Stimulated activated CD8-positive, alpha-beta memory T cell treated with anti-CD3 and anti-CD28 coated beads, Interleukin-4, amount 100 ng/mL, for 1 hour (primary cell): ENCODE measurements at places on chromosomes 3 and 15.

DNA sequence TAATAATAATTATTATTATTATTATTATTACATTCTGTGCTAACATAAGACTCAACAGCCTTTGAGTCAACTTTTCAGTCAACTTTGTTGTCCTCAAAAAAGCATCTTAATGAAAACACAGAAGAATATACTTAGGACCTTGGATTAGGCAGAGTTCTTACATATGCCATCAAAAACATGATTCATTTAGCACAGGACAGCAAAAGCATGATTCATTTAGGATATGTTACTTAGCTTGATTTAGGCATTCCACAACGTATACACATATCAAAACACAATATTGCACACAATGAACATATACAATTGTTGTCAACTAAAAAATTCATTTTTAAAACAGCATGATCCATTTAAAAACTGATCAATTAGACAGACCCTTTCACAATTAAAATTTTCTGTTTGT, 213.0 kb downstream of the FMN1 start:
- DNase-seq: no peak

- no peak for DNase-seq
Observed at GRCh38 chr15:60228619-60229018, 169.2 kb downstream of the ANXA2 start.

DNA sequence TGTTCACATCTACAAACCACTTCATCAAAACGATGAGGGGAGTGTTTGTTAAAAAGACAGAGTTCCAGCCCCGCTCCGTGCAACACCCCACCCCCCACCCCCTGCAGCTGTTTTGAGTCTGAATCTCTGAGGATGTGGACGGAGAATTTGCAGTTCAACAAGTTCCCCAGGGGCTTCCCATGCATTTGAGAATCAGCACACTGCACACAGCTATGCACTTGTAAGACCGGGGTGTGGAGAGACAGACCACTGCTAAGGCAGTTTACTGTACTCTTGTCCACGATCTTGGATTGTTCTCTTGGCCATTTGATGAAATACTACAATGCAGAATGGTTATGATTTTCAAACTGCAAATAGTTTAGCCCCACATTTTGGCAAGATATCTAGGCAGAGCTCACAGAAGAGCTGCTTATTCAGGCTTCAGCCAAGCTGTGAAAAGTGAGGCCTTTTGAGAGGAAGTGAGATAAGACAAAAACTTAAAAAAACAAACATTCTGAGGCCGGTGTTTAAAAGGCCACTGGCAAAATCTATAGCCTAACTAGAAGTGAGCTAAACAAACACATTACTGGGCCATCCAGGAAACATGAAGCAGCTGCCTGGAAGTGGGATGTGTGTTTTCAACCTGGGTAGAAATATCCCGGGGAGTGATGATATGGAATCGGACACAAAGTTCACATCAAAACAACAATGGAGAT, 308.2 kb upstream of the ADAMTS9 start:
- DNase-seq: no peak

DNA sequence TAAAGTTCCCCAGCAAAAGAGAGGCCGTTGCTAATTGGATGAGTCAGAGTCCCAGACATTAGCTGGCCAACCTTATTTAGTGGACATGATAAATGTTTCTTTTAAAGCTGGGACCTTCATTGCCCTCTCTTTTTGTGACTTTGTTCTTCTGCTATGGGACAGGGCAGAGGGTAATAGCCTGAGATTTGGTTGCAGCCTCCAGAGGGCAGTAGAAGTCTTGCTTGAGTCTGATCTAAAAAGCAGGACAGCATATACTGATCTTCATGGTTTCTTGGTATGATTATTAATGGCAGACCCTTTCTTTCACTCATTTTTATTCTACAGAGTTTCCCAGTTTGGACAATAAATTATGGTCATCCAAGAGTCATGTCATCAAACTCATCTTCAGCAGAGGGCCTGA, 25.1 kb upstream of the ZKSCAN7 start:
- DNase-seq: no peak

- DNase-seq: no peak
Observed at GRCh38 chr3:165193366-165194254, 2.6 kb downstream of the SLITRK3 start.

DNA sequence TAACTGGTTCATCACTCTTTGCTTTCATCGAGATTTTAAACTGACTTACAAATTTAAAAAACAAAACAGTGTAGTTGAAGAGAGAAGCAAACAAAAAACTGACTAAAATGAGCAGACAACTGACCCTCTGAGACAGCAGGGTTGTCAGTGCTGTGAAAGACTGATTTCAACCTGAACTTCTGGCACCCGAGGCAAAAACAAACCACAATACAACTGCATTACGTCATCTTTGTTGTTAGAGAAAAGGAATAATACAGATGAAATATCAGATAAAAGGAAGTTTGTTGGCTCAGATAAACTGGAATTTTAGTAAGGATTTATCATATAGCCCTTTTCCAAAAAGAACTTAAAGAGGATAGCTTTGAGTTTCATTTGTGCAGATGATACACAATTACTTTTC, 51.1 kb downstream of the PARP15 start:
- DNase-seq: no peak

DNA sequence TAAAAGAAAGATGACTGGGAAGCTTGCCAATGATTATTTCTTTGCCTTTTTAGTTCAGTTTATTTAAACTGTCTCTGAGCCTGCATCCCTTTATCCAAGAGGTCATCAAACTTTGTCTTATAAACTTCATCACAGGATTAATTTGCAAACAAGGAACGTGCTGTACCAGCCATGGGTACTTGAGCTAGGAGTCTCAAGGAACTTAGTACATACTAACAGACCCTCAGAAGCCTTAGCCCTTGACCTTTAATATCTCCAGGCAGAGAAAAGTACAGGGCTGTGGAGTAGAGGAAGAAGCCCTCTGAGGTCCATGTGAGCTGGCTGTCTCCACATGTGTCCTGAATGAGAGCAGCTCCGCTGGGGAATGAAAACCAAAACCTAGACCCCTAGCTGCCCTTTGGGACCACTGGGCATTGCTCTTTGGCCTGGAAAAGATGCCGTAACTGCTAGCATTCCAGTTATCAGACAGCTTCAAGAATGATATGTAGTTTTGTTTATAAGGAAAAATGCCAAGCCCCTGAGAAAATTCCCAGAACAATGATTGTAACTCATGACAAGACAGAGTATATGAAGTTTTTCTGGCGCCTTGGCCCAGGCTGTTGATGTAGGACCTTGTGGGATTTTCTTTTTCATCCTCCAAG, 92.1 kb downstream of the ASB7 start:
- no peak for DNase-seq

GRCh38 chr3:179651687-179652446, 973 bp upstream of the USP13 start:
- DNase-seq: no peak

DNA sequence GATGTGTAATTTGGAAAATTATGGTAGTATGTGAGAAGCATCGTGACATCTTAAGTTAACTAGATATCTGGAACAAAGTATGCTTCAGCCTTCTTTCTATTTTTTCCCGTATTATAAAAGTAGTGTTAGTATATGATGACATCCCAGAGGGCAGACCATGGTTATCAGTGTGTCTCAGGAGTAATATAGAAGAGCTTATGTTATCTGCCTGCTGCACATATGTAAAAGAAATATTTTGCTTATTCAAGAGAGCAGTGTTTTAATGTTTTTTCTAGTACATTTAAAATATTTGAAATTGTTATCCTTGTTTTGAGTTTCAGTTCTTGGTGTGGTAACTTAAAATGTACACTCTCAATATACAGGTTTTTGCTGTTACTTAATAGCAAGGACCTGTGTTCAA, 24.1 kb downstream of the PLCL2 start:
- DNase-seq: no peak

- DNase-seq: no peak
Observed at GRCh38 chr3:154684440-154684839, 254.4 kb upstream of the GPR149 start.

- DNase-seq: no peak
Observed at GRCh38 chr3:7875925-7876324, 625.7 kb upstream of the LMCD1 start.

- no peak for DNase-seq
Observed at GRCh38 chr3:72692990-72693389, 155.3 kb downstream of the SHQ1 start.

DNA sequence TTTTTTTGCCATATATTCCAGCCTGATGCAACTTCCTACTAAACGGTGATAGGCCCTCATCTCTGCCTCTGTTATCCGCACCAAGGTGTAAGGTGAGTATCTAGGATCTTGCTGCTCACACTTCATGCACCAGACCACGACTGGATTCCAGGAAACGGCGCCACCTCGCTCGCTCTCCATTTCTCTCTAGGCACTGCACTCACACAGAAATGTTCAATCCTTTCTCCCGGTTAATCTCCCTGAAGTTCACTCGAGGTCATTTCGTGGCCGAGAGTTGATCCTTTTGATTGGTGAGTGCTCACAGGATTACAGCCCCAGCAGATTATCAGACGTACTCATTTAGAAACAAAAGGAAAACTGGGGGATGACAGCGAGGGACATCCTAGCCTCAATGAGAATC, 28.1 kb downstream of the MCF2L2 start:
- no peak for DNase-seq

- DNase-seq: no peak
Observed at GRCh38 chr3:171057072-171057471, 30.6 kb upstream of the SLC2A2 start.

GRCh38 chr3:146088840-146089239, 72.1 kb downstream of the PLOD2 start:
- DNase-seq: no peak

DNA sequence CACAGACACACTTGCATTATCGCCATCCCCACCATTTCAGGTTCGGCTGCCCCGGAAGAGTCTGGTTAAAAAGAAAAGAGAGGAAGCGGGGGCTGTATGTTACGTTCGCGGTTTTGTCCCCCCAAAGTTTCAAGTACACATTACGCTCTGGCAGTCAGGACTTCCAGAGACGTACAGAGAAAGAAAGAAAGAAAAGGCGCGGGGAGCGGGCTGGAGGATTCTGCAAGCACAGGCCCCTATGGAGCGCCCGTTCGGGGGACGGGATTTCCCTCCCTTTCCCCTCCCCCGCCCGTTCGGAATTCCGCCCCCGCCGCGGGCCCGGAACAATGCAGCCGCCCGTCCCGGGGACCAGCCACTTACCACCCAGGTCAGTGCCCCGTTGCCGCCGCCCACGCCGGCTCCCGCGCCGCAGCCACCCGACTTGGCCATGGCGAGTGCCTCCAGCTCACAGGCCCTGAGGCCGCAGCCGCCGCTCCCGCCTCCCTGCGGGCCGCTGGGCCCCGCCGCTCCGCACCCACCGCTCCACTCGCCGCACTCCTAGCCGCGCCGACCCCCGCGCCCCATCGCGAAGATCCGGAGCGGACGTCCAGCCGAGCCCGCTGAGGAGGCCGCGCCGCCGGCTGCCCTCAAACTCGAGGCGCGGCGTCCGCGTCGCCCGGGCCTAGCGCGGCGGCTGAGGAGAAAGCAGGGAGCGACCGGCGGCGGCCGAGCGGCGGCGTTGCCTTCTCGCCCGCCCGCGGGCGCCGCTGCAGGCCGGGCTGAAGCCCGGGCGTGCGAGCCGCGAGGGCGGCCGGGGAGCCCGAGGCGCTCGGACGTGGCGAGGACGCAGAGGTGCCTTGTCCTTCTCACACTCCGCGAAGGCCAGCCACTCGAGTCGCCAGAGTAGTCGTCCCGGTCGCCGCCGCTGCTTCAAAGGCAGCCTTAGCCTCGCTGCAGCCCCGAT, 567 bp downstream of the TOP2B start:
- peak; percentile 38 for DNase-seq

GRCh38 chr3:173225351-173225750, 84.3 kb upstream of the SPATA16 start:
- no peak for DNase-seq

- DNase-seq: no peak
Observed at GRCh38 chr3:161388855-161389254, 17.5 kb upstream of the SPTSSB start.

DNA sequence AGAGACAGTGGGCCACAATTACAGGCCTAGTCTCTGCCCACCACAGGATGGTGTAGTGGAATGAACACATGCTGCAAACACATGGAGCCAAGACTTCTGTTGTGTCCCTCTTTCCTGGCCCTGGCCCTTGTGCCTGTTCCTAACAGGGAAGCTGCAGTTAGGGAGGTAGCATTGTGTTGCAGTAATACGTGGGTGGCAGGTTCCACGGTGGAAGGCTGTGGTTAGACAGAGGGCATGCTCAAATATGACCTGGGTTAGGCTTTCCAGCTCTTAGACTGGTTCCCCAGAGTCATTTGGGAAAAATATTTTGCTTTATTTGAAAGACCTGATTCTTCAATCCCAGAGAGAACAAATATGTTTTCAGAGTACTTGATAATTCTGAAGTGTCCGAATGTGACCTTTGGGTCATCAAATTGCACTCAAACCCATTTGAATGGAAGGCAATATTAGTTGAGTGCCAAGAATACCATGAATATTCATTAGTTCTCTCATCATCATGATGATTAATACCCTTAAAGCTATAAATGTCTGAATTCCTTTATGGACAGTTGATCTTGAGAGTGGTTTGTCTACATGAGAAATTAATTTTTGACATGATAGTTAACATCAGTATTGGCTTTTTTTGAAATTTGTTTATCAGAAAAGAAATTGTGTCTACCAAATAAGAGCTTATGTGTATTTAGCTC, 28.5 kb downstream of the PLAAT1 start:
- no peak for DNase-seq

- no peak for DNase-seq
Observed at GRCh38 chr15:82855286-82856100, 46.1 kb downstream of the WHAMM start.

GRCh38 chr3:76352511-76353284, 567.3 kb upstream of the ZNF717 start:
- no peak for DNase-seq

DNA sequence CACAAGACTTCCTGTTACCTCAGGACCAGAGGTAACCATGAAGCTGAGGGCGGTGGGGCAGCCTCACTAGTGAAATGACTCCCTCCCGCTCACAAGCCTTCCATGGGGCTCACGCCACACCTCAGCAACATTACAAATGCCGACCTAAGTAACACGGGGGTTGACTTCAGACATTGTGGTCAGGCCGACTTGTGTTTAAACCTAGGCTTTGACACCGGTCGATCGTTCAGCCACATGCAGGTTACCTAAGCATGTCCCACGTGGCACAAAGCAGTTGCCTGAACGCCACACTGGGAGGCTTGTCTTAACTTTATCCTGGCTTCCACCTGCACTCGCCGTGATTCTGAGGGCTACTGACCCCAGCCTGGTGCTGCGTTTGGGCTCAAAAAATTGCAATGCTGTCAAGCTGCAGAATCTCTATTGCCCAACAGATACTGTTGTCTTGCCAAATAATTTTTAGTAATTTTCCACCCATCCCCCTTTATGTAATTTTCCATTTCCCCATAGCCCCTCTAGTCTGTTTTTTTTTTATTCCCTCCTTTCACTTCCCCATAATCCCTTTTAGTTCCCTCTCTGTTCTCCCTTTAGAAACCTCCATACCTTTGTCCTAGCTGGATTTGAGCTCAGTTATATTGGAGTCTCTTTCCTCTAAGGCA, 158.6 kb upstream of the RGMA start:
- no peak for DNase-seq
